ENCODE measurements at places on chromosomes 13 and 19.

- no peak for DNase-seq
These were observed 25.8 kb downstream of the EPN1 start for GRCh38 chr19:55700813-55701212.

DNA sequence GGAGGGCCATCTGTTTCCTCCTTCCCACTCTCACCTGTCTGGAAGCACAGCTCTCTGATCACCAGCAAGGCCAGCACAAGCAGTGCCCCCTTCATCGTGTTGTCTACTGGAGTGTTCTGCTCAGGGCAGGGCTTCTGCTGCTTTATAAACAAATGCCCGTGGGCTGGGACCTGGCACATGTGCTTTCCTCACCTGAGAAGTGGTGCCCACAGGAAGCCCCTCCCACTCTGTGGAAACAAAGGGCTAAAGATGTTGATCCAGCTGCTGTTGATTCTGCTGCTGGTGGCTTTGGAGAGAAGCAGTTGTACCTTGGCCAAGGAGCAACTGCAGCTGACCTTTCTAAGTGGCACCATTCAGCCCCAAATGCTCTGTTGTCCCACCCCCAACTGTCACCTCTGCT, 26.4 kb upstream of the ZNF181 start:
- DNase-seq, result peak; percentile 10

DNA sequence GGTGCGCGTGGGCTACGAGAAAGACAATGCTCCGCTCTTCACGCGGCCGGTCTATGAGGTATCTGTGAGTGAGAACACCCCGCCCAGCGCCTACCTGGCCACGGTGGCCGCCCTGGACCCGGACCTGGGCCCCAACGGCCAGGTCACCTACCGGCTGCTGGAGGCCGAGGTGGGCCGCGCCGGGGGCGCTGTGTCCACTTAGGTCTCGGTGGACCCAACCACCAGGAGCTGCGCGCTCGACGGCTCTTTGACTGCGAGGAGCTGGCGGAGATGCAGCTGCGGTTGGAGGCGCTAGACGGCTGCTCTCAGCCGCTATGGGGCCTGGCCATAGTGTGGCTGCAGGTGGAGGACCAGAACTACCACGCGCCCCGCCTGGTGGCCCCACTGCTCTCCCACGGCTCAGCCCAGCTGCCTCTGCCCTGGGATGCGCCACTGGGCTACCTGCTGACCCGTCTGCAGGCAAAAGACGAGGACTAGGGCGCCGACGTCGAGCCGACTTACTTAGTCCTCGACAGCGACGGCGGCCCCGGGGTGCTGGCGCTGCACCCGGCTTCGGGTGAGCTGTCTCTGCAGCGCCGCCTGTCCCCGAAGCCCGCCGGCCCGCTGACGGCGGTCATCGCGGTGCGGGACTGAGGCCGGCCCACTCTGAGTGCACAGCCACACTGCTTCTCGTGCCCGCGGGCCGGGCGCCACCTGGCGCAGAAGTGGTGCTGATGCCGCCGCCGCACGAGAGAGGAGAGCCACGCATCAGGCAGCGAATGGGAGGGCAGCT, 173.0 kb downstream of the OLFM4 start:
- DNase-seq, result no peak

GRCh38 chr13:113805431-113806103, 46.5 kb downstream of the TMEM255B start:
- no peak for DNase-seq

DNA sequence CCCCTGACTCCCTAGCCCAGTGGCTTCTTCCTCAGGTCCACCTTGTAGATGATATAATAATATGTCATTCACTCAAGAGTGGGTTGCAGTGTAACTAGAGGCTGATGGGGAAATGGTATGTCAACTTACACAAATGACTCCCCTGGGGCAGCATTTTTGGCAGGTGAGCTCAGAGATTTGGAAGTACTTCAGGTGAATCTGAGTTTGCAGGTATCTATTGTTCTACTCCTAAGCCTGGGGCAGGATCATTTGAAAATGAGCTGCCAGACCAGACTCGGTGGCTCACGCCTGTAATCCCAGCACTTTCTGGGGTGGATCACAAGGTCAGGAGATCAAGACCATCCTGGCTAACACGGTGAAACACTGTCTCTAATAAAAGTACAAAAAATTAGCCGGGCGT, 11.6 kb upstream of the CNMD start:
- DNase-seq, result no peak

DNA sequence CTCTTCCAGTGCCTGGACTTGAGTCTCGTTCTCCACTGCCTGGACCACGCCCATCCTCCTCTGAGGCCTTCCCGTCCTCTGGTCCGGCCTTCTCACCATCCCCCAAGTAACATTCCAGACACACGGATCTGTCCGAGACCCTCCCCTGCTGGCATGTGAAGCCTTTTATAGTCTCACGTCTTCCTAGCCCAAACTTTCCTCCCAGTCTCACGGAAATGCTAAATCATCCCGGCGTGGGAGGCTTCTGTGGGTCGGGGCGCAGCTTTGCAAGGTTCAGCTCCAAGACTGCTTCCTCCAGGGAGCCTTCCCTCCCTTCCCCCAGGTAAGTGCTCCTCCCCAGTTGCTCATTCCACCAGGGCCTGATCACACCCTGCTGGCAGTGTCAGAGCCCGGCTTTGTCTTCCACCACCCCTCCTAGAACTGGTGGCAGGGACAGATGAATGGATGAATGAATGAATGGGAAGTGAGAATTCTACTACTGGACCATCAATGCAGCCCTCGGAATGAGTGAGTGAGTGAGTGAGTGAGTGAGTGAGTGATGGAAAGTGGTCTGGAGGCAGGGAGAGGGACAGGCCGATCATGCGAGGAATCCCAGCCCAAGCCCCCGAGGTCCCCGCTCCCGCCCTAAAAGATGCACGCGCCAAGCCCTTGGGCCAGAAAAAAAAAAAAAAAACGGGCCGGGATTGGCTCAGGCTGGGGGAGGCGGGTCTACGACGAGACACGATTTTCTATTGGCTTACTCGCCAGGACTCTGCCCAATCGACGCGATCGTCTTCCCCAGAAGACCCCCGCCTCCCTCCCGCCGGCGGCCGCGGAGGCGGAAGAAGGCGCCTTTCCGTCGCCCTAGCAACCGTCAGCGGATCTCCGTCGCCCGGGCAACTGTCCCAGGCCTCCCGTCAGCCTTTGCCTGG, 9.3 kb downstream of the EPHX3 start:
- DNase-seq, result peak; percentile 93

DNA sequence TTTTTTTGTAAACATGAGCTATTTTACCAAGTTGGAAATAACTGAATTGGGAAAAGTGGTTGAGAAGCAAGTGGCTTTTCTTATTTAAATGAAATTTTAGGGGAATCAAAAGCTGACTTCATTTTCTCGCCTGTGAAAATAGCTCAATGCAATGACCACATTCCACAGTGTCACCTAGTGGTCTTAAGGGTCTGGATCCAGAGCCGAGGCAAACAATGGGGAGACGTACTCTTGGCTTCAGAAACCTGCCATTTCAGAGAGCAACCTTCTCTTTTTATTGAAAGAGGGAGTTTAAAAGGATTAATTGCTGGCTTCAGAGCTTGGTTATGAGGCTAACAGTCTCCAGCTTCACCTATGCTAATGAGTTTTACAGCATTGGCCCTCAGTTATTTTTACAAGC, 39.7 kb upstream of the RXFP2 start:
- no peak for DNase-seq

- no peak for DNase-seq
These were observed 5.1 kb downstream of the SSBP4 start for GRCh38 chr19:18424122-18424889.

DNA sequence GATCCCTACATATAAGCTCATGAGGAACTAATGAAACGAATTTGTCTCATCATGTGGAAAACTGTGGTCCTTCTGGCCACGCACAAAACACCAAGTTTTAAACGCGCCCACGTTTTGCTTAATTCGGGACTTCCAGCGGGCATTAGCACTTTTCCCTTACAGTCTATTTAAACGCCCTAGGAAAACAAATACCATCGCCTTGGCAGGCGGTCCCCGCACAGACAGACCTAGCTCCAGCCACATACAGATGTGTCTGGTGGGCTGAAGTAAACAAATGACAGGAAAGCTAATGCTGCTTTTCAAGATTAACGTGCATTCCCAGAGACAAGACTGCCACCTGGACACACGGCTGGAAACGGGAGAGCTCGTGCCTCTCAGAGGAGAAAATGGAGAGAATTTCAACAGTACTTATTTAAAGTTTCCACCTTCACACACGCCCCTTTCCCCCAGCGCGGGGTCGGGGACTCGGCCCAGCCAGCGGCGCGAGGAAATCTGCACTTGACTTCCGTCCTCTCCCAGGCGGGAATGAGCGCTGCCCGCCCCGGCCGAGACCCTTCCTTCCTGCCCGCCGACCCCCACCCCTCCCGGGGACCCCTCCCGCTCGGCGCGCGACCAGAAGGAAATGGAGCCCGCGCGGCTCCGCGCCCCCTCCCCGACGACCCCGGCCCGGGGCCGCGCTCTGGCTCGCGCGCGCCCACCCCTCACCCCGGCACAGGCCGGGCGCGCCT, 931 bp downstream of the USP12 start:
- no peak for DNase-seq

- DNase-seq, result no peak
These were observed 191.5 kb upstream of the KL start for GRCh38 chr13:32824675-32825074.

DNA sequence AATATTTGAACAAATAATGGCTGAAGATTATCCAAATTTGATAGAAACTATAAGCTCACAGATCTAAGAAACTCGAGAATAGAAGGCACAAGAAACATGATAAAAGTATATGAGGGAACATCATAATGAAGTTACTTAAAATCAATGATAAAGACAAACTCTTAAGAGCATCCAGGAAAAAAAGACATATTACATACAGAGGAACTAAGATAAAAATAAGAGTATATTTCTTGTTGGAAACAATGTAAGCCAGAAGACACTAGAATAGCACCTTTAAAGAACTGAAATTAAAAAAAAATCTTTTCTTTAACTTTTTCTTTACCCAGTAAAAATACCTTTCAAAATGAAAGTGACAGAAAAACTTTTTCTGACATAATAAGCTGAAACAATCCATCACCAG, 356.4 kb downstream of the DNAJC15 start:
- no peak for DNase-seq

- DNase-seq, result no peak
These were observed 61.4 kb upstream of the ZNF835 start for GRCh38 chr19:56732976-56733375.

DNA sequence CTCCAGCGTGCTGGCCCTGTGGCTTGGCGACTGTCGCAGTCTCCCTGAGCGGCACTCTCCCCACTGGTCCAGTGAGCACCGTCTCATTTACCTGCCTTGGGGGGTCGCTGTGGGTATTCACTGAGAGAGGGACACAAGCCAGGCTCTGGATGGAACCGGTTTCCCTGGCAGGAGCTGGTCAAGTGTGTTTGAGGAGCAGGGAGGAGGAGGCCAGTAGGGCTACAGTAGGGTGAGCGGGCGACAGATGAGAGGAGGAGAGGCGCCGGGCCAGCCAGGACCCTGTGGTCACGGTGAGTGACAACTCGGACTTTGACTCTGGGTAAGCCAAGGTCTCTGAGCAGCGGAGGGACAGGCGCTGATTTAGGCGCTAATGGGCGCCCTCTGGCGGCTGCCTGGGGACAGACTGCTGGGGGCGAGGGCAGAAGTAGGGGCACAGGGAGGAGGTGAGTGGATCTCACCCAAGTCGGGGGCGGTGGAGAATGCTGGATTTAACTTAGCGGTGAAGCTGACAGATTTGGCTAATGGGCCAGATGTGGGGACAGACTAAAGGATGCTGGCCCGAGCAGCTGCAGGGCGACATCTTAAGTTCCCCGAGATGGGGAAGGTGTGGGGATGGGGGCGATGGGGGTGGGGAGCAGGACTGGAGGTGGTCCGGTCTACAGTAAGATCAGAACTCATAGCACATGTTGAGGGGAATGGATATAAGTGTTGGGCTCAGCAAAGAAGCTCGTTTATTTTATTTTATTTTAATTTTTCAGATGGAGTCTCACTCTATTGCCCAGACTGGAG, 4.7 kb upstream of the PRMT1 start:
- DNase-seq, result peak; percentile 71

- no peak for DNase-seq
These were observed 575.8 kb upstream of the KLF12 start for GRCh38 chr13:74710006-74710405.

GRCh38 chr13:112059457-112060281, 7.3 kb upstream of the SOX1 start:
- DNase-seq, result no peak

DNA sequence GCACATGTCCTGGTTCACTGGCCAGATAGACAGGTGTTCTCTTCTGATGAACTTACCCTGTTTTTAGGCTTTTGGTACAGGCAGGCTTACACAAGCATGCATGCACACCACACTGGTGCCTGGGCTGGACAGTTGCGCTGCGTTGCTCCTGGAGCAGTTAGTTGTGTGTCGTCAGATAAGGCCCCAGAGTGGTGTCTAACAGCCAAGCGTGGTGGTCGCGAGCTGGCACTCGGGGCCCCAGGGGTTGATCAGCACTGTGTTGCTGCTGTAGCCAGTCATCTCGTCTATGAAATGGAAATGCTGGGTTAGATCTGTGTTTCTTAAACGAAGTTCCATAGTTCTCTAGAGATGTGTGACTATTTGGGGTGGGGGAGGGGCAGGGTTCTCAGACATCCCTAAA, 24.6 kb upstream of the TEX29 start:
- no peak for DNase-seq
